CD4-positive, alpha-beta T cell treated with Interleukin-21 for 1 hour (primary cell): ENCODE measurements at places on chromosomes 7 and 10.

GRCh38 chr10:80540618-80540980 lies 2.9 kb downstream of the SH2D4B start:
- DNase-seq, result no peak

- no peak for DNase-seq
These were observed 328.4 kb upstream of the NFE2L3 start for GRCh38 chr7:25823571-25823970.

- DNase-seq, result no peak
These were observed 37.2 kb downstream of the ERLIN1 start for GRCh38 chr10:100148353-100149211.

DNA sequence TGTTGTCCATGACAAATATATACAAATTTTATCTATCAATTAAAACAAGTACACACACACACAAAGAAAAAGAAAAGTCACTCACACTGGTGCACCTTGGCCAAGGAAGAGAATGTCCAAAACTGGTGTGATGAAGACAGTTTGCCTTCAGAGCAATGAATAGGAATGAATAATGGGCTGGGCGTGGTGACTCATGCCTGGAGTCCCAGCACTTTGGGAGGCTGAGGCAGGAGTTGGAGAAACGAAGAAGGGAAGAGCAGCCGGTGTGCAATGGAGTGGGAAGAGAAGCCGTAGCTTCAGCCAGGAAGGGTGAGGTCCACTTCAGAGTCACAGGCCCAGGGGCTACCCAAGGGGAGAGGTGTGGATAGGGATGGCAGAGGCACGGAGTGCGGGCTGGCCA lies 253.6 kb downstream of the CCSER2 start:
- DNase-seq, result no peak

- DNase-seq, result no peak
These were observed 153.5 kb downstream of the PARD3 start for GRCh38 chr10:34661580-34661979.

GRCh38 chr10:49364051-49364450 lies 31.8 kb downstream of the DRGX start:
- DNase-seq, result no peak

DNA sequence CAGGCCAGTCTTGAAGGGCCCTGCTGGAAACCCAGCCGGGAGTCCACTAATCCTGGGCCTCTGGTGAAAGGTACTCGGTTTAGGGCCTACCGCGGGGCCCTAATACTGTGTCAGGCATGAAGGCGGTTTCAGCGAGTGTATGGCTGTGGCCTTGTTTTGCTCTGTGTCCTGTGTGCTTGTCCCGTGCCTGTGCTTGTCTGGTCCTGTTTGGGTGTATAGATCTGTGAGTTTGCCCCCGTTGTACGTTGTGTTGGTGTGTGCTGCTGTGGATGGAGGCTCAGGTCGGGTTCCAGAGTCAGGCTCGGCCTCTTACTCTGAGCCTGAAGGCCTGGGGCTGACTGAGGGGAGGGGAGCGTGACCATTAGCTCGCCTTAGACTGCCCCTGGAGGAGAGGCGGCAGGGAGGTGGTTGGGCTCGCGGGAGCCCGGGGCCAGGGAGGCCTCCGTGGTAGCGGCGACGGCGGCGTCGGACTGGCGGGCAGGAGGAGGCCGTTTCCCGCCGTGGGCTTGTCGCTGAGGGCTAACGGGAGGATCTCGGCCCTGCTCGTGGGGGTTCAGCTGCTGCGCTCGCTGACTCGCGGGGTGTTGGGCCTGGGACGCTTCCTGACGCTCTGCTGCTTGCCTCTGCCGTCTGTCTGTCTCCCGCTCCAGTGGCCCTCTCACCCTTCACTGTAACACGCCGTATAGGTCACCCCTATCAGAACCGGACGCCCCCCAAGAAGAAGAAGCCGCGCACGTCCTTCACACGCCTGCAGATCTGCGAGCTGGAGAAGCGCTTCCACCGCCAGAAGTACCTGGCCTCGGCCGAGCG lies 2.6 kb downstream of the TLX1 start:
- DNase-seq, result no peak

DNA sequence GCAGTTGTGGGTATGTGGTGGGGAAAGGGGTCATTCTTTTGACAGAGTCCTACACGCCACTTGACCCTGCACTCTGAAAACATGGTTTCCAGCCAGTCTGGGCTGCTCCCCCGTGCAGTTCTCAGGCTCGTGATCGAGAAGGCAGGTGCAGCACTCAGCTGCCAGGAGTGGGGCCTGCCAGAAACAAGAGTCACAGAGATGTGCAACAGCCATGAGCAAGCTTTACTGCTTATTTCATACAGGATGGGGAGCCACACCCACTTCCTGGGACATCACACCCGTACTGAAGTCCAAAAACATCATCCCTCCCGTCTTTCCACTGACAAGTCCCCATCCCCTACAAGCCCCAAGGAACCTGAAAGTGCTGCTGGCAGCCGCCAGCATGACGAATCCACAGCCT lies 9.3 kb downstream of the ATG9B start:
- DNase-seq, result peak; percentile 42
